Aorta (tissue), 5 donors: ENCODE measurements at places on chromosomes 4 and X. TPM values are rescaled to one million over a fixed set of nuclear protein-coding genes. Genes with fewer than 3 reads are reported as not detected.

Gene FAAH2
- 1.7 TPM for total RNA-seq

Gene SRPX
- total RNA-seq: 110 TPM

Gene GYPE
- 3.9 TPM for total RNA-seq

Gene CYTL1
- total RNA-seq: 15.2 TPM

Gene GAR1
- total RNA-seq: 11.3 TPM

Gene TMEM31
- total RNA-seq: not detected
